T-helper 9 cell (primary cell): ENCODE measurements at places on chromosomes 7 and 10.

- no peak for DNase-seq
Measured at GRCh38 chr10:88190123-88190522, 326.7 kb downstream of the PTEN start.

- DNase-seq: no peak
Measured at GRCh38 chr7:95045236-95045923, 138.0 kb downstream of the PPP1R9A start.

GRCh38 chr7:27560706-27561235 is 101.9 kb downstream of the HIBADH start:
- no peak for DNase-seq

DNA sequence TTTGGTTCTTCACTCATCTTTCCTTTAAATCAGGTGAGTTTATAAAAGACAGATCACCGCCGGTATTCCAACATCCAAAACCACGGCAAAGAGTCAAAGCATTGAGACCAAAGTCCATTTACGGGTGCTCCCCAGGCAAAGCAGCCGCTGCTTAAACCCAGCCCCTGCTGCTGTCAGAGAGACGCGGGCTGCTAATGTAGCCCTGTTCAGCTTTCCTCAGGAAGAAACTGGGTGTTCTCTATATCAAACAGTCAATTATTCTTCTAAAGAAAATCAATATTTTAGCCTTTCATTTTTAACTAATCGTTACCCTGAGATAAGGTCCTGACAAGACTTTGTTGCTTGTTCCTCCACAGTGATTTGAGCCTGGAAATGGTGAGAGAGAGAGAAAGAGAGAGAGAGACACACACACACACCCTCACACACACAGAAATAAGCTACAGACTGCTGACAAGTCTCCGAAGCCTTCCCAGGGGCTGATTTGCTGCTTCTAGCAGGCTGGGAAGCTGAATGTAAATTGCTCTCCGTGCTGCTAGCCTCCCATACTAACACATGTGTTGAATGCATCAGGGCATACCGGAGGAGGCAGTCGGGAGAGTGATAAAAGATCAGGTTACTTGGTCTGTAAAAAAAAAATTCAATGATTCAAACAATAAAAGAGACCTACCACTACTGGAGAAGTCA is 183.0 kb upstream of the ANK3 start:
- no peak for DNase-seq

- no peak for DNase-seq
Measured at GRCh38 chr10:59332581-59332980, 29.8 kb downstream of the FAM13C start.

DNA sequence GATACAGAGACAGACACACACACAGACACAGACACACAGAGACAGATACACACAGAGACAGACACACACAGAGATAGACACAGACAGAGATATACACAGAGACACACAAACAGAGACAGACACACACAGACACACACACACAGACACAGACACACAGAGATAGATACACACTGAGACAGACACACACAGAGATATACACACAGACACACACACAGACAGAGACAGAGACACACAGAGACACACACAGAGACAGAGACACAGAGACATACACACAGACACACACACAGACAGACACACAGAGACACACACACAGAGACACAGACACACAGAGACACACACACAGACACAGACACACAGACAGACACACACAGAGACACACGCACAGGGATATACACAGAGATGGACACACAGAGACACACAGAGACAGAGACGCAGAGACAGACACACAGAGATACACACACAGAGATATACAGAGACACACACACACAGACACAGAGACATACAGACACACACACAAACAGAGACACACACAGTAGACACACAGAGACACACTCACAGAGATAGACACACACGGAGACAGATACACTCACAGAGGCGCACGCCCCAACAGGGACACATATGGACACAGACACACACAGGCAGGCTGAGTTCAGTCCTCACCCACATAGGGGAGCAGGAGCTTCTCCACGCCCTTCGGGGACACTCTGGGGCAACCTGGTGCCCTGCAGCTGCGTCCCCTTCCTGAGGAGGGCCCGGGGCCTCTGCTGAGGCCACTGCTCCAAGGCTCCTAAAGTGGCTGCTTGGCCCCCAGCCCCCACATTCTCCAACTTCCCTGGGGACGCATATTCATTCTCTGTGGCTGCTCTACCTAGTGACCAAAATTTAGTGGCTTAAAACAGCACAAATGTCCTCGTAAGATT is 10.3 kb upstream of the PPP2R2D start:
- DNase-seq: no peak

- no peak for DNase-seq
Measured at GRCh38 chr7:7761340-7761973, 43.0 kb upstream of the RPA3 start.
